Kidney capillary endothelial cell (primary cell): ENCODE measurements at places on chromosomes 7 and 10.

GRCh38 chr10:44312401-44312800 is 72.5 kb downstream of the CXCL12 start:
- DNase-seq, result no peak

GRCh38 chr10:100522107-100522801 is 2.6 kb upstream of the SEC31B start:
- no peak for DNase-seq

DNA sequence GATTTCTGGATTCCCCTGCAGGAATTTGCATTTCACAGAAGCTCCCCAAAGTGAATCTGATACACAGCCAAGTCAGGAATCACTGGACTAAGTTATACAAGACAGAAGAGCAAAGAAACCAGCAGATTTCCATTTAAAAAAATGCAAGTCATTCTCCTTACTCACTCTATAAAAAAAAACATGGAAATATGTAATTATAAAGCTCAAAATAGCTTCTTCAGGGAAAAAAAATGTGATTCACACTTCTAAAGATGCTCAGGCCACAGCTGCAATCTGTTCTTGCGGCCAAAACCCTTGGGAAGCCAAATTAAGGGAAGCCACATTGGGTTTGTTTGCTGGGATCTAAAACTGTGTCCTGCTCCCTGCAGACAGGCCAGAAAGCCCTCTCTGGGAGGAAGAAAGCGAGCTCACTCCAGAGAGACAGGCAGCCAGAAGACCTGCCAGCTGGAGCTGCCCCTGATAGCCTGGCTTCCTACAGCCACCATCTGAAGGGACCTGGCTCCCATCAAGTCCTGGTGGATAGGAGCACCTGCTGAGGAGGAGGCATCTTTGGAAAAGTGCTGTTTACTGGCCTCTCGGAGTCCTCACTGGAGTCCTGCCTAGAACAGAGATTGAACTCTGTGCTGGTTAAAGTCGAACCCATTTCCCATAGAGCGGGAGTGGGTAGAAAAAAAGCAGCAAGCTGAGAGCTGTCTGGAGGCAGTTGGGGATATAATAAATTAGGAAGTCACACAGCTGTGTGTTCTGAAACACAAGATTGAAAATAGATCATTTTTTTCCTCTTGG is 359.2 kb upstream of the AOAH start:
- DNase-seq, result no peak

GRCh38 chr7:115066050-115066449 is 144.2 kb downstream of the MDFIC start:
- DNase-seq, result no peak

GRCh38 chr10:77452952-77453564 is 184.6 kb downstream of the KCNMA1 start:
- no peak for DNase-seq

- peak; percentile 32 for DNase-seq
Observed at GRCh38 chr7:30596014-30596641, 1.4 kb downstream of the GARS1 start.

- no peak for DNase-seq
Observed at GRCh38 chr10:78750418-78750817, 318.3 kb upstream of the ZMIZ1 start.

DNA sequence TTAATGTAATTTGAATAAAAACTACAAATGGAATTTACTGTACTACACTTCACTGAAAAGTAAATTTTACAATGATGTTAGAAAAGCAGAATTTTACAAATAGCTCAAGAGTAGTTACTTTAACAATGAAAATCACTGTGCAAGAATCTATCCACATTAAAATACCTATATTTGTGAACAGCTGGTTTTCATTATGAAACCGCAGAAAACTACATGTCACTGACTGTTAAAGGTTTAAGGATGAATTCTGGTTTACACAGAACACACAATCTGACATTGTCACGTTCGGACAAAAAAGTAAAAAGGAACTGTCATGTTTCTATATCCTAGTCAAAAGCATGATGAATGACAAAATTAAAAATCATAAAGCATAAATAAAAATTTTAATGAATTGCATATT is 415.3 kb upstream of the PRKCQ start:
- no peak for DNase-seq
